ENCODE measurements at places on chromosomes 2 and 18. TPM values are rescaled to one million over a fixed set of nuclear protein-coding genes. Genes with fewer than 3 reads are reported as not detected.

Gene CNNM4
- 7.3 TPM for total RNA-seq

GRCh38 chr2:23762141-23762540, 164.8 kb downstream of the ATAD2B start:
- no peak for DNase-seq
- peaks cover 31% of the 10 kb centered on the region for H3K4me1 ChIP-seq
- no peak overlapping the region for H3K4me3 ChIP-seq
- H3K27ac ChIP-seq = peak overlapping the region; percentile 60
- no peaks in the 10 kb centered on the region for H3K36me3 ChIP-seq

DNA sequence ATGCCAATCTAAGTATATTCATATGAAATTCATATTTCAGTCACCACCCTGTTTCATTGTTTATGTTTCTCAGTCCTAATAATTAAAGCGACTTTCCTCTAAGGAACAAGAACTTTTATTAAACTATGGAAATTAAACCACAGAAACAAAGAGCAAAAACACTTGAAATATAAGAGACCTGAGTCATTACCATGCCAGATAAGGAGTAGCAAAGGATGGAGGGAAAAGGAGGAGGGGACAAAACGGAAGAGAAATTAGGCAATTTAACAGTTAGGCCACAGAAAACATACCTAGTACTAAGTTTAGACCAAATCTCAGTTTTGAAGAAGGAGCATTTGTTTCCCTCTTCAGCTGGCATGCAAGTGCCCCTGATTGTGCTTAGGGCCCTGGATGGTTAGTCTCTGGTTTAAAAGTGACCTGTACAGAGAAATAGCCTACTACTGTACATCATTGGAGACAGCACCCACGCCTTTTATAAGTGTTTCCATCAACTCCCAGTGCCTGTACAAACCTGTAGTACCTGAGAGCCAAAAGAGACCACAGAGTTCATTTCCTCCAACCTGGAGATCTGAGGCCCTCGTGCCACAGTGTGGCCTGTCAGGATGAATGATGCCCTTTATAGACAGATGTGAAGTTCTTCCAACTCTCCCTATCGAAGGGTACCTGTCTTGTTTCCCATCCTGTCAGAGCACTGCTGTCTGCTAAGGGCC, 74.5 kb downstream of the SPATS2L start:
- no peak overlapping the region for H3K27ac ChIP-seq
- no peaks in the 10 kb centered on the region for H3K27me3 ChIP-seq
- peaks cover 88% of the 10 kb centered on the region for H3K4me1 ChIP-seq
- H3K4me3 ChIP-seq = no peak overlapping the region
- no peak for DNase-seq

DNA sequence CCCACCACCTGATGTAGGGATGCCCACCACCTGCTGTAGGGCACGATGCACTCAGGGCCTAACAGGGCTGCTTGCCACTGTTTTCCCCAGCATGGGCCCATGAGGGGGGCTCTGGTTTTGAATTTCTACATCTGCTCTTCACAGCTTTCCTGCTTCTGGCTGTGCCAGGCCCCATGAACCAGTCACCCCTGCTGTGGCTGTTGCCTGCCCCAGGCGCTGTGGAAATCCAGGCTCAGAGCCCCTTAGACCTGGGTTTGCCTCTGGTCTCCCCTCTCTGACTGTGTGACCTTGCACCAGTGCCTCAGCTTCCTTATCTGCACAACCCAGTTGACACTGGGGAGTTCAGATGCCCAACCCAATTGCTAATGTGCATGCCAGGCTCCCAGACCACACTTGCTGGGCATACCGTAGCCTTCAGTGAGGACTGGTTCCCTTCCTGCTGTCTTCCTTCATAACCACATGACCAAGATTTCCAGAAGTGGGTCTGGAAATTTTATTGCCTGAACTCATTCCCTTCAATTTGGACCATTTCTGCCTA, 6.0 kb upstream of the MLPH start:
- no peak overlapping the region for H3K4me3 ChIP-seq
- H3K4me1 ChIP-seq = peaks cover 2% of the 10 kb centered on the region
- no peaks in the 10 kb centered on the region for H3K27me3 ChIP-seq

GRCh38 chr18:75433098-75433497, 5.6 kb upstream of the SMIM21 start:
- no peak overlapping the region for H3K4me3 ChIP-seq
- no peak for DNase-seq
- no peaks in the 10 kb centered on the region for H3K27me3 ChIP-seq
- no peak overlapping the region for H3K27ac ChIP-seq

DNA sequence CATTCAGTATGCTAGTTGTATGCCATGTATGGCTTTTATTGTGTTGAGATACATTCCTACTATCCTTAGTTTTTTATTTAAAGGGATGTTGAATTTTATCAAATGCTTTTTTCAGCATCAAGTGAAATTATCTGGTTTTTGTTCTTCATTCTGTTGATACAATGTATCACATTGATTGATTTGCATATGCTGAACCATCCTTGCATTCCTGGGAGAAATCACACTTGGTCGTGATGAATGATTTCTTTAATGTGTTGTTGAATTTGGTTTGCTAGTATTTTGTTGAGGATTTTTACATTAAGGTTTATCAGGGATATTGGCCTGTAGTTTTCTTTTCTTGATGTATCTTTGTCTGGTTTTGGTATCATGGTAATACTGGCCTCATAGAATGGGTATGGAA, 49.7 kb downstream of the CD28 start:
- H3K27ac ChIP-seq = no peak overlapping the region
- H3K27me3 ChIP-seq = no peaks in the 10 kb centered on the region
- no peaks in the 10 kb centered on the region for H3K36me3 ChIP-seq

Gene CYTIP
- 3.7 TPM for total RNA-seq

Gene KCNG2
- total RNA-seq = 0.84 TPM

DNA sequence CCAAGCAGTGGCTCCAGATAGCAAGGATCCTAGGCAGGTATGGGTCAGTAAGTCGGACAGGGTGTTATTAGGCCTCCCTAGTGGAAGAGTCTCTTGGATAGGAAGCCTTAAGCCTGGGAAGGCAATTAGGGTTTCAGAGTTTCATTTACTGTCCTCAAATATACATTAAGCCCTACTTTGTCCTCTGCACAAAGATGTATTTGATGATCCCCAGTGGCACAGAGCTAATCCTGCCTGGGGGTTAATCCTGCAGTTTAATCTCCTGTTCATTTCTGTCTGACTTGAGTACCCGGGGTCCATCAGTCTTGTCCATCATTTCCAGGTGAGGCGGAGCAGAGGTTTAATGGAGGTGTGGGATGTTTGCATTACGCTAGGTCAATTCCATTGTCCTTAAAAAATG, 62.0 kb downstream of the MTCL1 start:
- H3K27me3 ChIP-seq = no peaks in the 10 kb centered on the region
- H3K4me1 ChIP-seq = no peaks in the 10 kb centered on the region
- H3K27ac ChIP-seq = no peak overlapping the region

DNA sequence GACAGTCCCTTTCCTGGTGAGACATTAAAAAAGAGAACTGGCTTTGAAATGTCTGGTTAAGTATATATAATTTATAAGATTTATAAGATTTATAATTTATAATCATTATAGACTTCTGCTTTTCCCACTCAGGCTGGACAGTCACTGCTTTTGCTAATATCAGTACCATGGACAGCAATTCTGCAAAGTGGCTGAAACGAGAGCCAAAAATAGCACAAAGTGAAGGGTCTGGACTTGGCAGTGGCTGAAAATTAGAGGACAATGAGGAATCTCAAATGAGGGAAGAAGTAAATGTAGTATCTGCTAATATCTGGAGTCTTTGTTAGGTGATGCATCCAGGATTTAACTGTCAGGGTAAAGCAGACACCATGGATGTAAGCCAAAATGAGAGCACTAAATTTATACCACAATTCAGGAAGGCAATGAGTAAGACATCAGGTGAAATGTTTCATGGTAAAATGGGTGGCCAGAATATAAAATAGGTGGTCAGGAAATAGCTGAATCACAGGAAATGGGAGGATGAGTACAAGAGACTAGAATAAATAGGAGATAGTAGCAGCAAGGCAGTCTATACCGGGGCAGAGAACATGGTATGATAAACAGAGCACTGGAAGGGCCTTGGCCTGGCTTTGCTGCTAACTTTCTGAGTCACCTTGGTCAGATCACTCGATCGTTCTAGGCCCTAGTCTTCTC, 39.6 kb upstream of the BOD1L2 start:
- no peaks in the 10 kb centered on the region for H3K36me3 ChIP-seq
- DNase-seq = no peak
- no peak overlapping the region for H3K4me3 ChIP-seq
- H3K27me3 ChIP-seq = no peaks in the 10 kb centered on the region

DNA sequence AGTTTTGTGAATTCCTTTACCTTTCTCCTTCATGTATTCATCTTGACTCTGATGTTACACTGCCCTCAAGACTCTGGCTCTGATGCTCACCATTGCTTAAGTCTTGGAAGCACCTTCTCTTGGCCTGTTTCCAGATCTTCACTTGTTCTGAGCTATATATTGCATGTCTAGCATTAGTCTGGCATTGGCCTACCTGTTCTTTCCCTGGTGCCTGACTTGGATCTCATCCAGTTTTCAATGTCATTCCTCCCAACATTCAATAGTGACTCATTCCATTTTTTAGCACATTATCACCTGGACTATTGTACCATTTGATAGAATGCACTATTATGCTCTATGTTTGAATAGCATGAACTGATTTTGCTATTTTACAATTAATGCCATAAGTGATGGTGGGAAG, 127.3 kb upstream of the NYAP2 start:
- H3K27ac ChIP-seq = no peak overlapping the region
- no peaks in the 10 kb centered on the region for H3K4me1 ChIP-seq
- H3K36me3 ChIP-seq = no peaks in the 10 kb centered on the region
- DNase-seq = no peak
- H3K27me3 ChIP-seq = no peaks in the 10 kb centered on the region

DNA sequence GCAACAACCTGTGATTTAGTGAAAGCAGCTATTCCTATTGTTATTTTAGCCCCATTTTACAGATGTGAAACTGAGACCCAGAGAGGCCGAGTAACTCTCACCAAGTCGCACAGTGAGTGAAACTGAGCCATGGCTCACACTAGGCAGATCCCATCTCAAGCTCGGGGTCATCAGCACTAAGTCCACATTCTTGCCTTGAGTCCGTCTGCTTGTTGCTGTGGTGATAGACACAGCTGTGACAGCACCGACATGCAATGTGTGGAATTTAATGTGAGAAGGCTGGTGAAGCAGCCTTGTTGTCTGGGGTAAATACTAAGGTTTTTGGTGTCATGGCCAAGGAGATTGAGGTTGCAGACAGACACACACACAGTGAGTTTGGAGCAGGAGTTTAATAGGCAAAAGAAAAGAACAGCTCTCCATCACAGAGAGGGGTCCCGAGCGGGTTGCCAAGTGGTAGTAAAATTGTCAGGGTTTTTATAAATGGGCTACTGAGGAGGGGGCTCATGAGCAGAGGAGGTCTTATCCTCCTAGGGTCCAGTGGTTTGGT, 40.2 kb upstream of the GMCL1 start:
- H3K36me3 ChIP-seq = no peaks in the 10 kb centered on the region
- peak overlapping the region; percentile 85 for H3K27ac ChIP-seq
- no peak for DNase-seq
- no peak overlapping the region for H3K4me3 ChIP-seq
- no peaks in the 10 kb centered on the region for H3K27me3 ChIP-seq
- peaks cover 16% of the 10 kb centered on the region for H3K4me1 ChIP-seq

Gene DSG1
- not detected for total RNA-seq

Gene EPC2
- 24.9 TPM for total RNA-seq

GRCh38 chr2:192471982-192472381, 277.2 kb upstream of the TMEFF2 start:
- H3K36me3 ChIP-seq = no peaks in the 10 kb centered on the region
- H3K4me3 ChIP-seq = no peak overlapping the region
- no peaks in the 10 kb centered on the region for H3K4me1 ChIP-seq
- DNase-seq = no peak
- H3K27me3 ChIP-seq = no peaks in the 10 kb centered on the region

DNA sequence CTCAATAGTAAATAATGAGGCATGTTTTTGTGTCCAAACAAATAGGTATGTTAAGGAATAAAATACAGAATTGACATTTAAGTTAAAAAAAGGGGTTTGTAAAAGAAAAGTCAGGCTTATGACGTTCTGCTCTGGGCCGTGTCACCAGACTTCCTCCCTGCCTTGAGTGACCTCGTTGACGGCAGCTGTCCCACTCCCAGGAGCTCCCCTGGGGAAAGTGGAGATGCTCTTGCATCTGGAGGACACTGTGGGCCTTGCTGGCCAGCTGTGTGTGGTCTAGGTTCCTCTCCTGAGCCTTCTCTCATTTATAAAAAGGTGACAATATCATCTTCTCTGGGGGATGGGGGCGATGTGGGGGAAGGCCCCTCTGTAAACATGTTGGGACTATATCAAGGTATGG, 196.2 kb downstream of the CLIP4 start:
- no peak for DNase-seq
- H3K36me3 ChIP-seq = no peaks in the 10 kb centered on the region
- no peak overlapping the region for H3K4me3 ChIP-seq
- H3K4me1 ChIP-seq = peaks cover 7% of the 10 kb centered on the region
- no peak overlapping the region for H3K27ac ChIP-seq

Gene SERPINB12
- not detected for total RNA-seq

Gene DNAJC5G
- total RNA-seq = not detected

- H3K4me1 ChIP-seq = no peaks in the 10 kb centered on the region
- H3K27ac ChIP-seq = no peak overlapping the region
- no peaks in the 10 kb centered on the region for H3K27me3 ChIP-seq
- no peak overlapping the region for H3K4me3 ChIP-seq
These were observed 67.8 kb downstream of the NXPH2 start for GRCh38 chr2:138712212-138712979.

DNA sequence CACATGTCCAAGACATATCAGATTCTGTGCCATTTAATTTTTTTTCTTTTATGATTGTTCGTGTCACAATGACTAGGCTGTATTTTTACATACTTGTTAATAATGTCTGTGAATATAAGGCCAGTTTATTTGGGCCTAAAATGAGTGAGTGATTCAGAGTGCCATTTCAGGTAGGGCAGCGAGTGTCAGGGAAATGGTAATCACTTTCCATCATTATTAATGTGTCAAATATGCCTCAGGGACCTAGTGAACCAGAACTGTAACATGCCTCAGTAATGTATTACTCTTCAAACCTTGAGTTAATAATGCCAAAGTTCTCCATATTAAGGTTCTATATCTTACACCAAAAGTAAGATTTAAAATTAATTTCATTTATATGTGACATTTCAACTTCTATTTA, 8.6 kb downstream of the FAM171B start:
- H3K36me3 ChIP-seq = no peaks in the 10 kb centered on the region
- H3K4me3 ChIP-seq = no peak overlapping the region
- DNase-seq = no peak
- no peak overlapping the region for H3K27ac ChIP-seq
- H3K27me3 ChIP-seq = no peaks in the 10 kb centered on the region
- H3K4me1 ChIP-seq = no peaks in the 10 kb centered on the region

DNA sequence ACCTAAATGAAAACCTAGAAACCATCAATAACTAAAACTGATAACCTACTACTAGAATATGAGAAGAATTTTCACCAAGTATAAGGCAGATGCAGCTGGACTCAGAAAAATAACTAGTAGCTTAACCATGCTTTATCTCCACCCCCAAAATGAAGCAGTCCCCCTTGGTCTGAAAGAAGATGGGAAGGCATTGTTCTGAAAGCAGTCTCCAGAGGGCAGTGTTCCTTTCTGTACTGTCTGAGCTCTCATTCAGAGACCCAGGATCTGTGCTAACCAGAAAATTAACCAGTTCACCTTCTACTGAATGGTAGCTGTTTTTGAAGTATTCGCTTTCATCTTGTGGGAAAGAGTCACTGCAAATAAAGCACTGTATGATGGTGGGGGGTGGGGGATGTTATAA, 273.0 kb downstream of the PDE11A start:
- no peaks in the 10 kb centered on the region for H3K36me3 ChIP-seq
- H3K27ac ChIP-seq = no peak overlapping the region
- H3K27me3 ChIP-seq = no peaks in the 10 kb centered on the region
- H3K4me1 ChIP-seq = no peaks in the 10 kb centered on the region

Gene POTEE
- not detected for total RNA-seq

Gene CPLX4
- total RNA-seq = not detected

Gene SPHKAP
- not detected for total RNA-seq
